Hair follicular keratinocyte (primary cell): ENCODE measurements at places on chromosomes 2 and 18. TPM values are rescaled to one million over a fixed set of nuclear protein-coding genes. Genes with fewer than 3 reads are reported as not detected.

Gene STARD6
- total RNA-seq, result not detected in 2 replicates

Gene SPATA3
- total RNA-seq, result not detected in 2 replicates

Gene CCDC74A
- total RNA-seq, result 6.0 and 6.6 TPM in 2 replicates

Gene MYOM1
- total RNA-seq, result 0.04 and 0.08 TPM in 2 replicates

Gene GCG
- total RNA-seq, result not detected in 2 replicates

Gene C2orf81
- total RNA-seq, result 3.6 and 4.8 TPM in 2 replicates

Gene SOWAHC
- 51.4 and 61.0 TPM in 2 replicates for total RNA-seq

Gene CROCC2
- total RNA-seq, result not detected in 2 replicates

Gene TFCP2L1
- 11.2 and 16.7 TPM in 2 replicates for total RNA-seq

Gene GALNT13
- total RNA-seq, result under 0.01 TPM in 1 of 2 replicates, not detected in the other

Gene CD8A
- 0.04 and 0.08 TPM in 2 replicates for total RNA-seq

Gene GREB1L
- total RNA-seq, result 1.8 and 3.6 TPM in 2 replicates

Gene TMEM37
- 0.19 TPM in 1 of 2 replicates, not detected in the other for total RNA-seq

Gene CASP10
- total RNA-seq, result 3.4 and 3.9 TPM in 2 replicates

Gene UPP2
- total RNA-seq, result not detected in 2 replicates

Gene POU3F3
- total RNA-seq, result not detected in 2 replicates

Gene OSR1
- 4.5 and 8.1 TPM in 2 replicates for total RNA-seq

Gene PTRHD1
- 31.9 and 32.5 TPM in 2 replicates for total RNA-seq

Gene PMAIP1
- 14.9 and 16.2 TPM in 2 replicates for total RNA-seq

Gene SAG
- not detected in 2 replicates for total RNA-seq

Gene NT5C1B
- not detected in 2 replicates for total RNA-seq

Gene MTCL1
- 19.6 and 22.2 TPM in 2 replicates for total RNA-seq

Gene NT5DC4
- total RNA-seq, result not detected in 2 replicates

Gene STPG4
- total RNA-seq, result not detected in 2 replicates

Gene REG1A
- total RNA-seq, result not detected in 2 replicates

Gene CHRND
- not detected in 2 replicates for total RNA-seq

Gene PTH2R
- 0.04 TPM in 1 of 2 replicates, not detected in the other for total RNA-seq

Gene CHN1
- total RNA-seq, result 0.65 and 1.1 TPM in 2 replicates

Gene LDLRAD4
- total RNA-seq, result not detected in 2 replicates

Gene NIFK
- 51.3 and 64.2 TPM in 2 replicates for total RNA-seq
